Left renal pelvis (tissue), 4 donors: ENCODE measurements at places on chromosomes 2 and 18. TPM values are rescaled to one million over a fixed set of nuclear protein-coding genes. Genes with fewer than 3 reads are reported as not detected.

DTNA gene
- 17.4 TPM for polyA plus RNA-seq

ELOA2 gene
- not detected for polyA plus RNA-seq

GAREM2 gene
- 8.7 TPM for polyA plus RNA-seq

SCG2 gene
- 1.5 TPM for polyA plus RNA-seq

ARMC9 gene
- 30.1 TPM for polyA plus RNA-seq

DNAJC5G gene
- 0.18 TPM for polyA plus RNA-seq

SERPINB3 gene
- not detected for polyA plus RNA-seq

RAB17 gene
- 9.5 TPM for polyA plus RNA-seq

ASAP2 gene
- 31.7 TPM for polyA plus RNA-seq

SCYGR5 gene
- polyA plus RNA-seq = not detected

MAB21L4 gene
- 2.5 TPM for polyA plus RNA-seq

LRATD1 gene
- 18.8 TPM for polyA plus RNA-seq

ANKRD12 gene
- polyA plus RNA-seq = 21.5 TPM

CD28 gene
- polyA plus RNA-seq = 1.7 TPM

CXCR4 gene
- 50.4 TPM for polyA plus RNA-seq

RAX gene
- polyA plus RNA-seq = not detected

VWA3B gene
- 0.94 TPM for polyA plus RNA-seq

CABLES1 gene
- polyA plus RNA-seq = 24.0 TPM

FZD7 gene
- polyA plus RNA-seq = 84.9 TPM

SCN9A gene
- 2.0 TPM for polyA plus RNA-seq

ESCO1 gene
- 18.2 TPM for polyA plus RNA-seq

OLA1 gene
- polyA plus RNA-seq = 99.6 TPM

FBLN7 gene
- polyA plus RNA-seq = 14.9 TPM

ASIC4 gene
- 0.10 TPM for polyA plus RNA-seq

KIF5C gene
- 2.9 TPM for polyA plus RNA-seq

SPR gene
- 2.3 TPM for polyA plus RNA-seq

NDC80 gene
- polyA plus RNA-seq = 27.6 TPM

CRYGC gene
- not detected for polyA plus RNA-seq

TMEM182 gene
- polyA plus RNA-seq = 7.5 TPM

TCF23 gene
- polyA plus RNA-seq = 0.72 TPM

GKN2 gene
- not detected for polyA plus RNA-seq

CPLX4 gene
- polyA plus RNA-seq = not detected

IL1F10 gene
- not detected for polyA plus RNA-seq
